ENCODE measurements at places on chromosomes 7 and 10.

DNA sequence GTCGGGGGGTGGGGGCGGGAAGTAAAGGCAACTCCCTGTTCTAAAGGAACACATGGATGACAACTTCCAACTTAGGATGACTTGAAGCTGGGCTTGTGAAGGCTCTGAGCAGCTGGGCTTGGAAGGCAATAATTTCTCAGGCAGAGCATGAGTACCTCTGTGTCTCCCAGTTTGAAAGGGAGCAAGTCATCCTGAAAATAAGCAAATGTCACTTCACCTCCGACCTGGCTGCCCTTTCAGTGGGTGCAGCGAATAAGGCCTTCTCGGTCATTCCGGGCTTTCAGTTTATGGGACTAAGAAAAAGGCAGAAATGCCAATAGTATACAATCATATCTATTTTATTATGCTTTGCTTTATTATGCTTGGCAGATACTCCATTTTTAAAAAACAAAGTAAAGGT is 15.3 kb upstream of the ADAMTS14 start:
- DNase-seq: no peak

GRCh38 chr7:143988976-143989745 is 11.0 kb upstream of the OR6B1 start:
- no peak for DNase-seq

- peak; percentile 56 for DNase-seq
Measured at GRCh38 chr7:73718905-73719805, at the start of gene STX1A. Gene STX1A, minus strand, starts transcription at chr7:73719669. Its CDS starts 38 bp downstream, at chr7:73719631.

GRCh38 chr10:99667108-99667751 is 7.9 kb downstream of the ENTPD7 start:
- DNase-seq: no peak

DNA sequence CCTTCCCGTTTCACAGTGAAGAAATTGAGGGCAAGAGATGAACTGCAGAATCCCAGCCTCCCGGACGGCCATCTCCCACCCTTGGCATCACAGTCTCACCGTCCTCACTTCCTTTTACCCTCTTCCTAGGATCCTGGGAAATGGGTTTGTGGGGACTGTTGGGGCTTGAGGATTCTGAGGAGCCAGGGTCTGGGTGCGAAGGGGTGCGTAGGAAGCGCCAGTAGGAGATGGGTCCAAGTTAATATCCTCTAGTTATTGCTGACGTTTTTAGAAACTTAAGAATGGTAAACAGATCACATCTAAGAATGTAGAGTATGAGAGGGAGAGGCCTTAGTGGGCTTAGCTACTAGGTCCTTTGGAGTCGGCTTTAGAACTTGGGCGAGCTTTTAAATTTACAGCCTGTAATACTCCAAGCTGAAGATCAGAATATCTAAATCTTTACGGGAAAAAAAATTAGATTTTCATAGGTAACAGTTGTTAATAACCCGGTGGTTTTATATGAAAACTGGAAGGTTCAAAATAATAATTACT is 696 bp downstream of the MALSU1 start:
- DNase-seq: no peak

All from globus pallidus (tissue), 1 donor.